ENCODE measurements at places on chromosomes 4 and X.
A peak's percentile ranks its signal among the peaks of the same experiment; 100 is the strongest.

- no peak for DNase-seq
These were observed 185.0 kb upstream of the FAM241A start for GRCh38 chr4:111960241-111960667.

- no peak for DNase-seq
These were observed 1.1 kb downstream of the PCYT1B start for GRCh38 chrX:24646006-24646405.

- DNase-seq = no peak
These were observed 19.4 kb upstream of the YTHDC1 start for GRCh38 chr4:68369142-68369805.

- no peak for DNase-seq
These were observed 5.9 kb downstream of the H2BW2 start for GRCh38 chrX:104045642-104046041.

DNA sequence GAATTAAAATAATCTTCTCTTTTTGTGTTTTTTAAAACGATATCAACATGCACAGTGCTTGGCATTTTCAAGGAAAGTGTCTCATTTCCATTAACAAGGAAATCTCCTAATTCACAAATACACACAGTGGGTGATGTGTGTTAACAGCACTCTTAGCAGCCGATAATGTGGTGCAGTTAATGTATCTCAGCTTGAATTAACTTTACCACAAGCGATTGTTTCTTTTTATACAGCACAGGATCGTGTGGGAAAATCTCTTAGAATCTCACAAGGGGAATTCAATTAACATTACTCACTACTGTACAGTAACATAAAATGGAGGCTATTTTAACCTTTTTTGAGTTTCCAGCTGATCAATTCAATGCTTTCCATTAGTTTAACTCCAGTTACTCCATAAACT is 1841.9 kb downstream of the STIM2 start:
- no peak for DNase-seq

DNA sequence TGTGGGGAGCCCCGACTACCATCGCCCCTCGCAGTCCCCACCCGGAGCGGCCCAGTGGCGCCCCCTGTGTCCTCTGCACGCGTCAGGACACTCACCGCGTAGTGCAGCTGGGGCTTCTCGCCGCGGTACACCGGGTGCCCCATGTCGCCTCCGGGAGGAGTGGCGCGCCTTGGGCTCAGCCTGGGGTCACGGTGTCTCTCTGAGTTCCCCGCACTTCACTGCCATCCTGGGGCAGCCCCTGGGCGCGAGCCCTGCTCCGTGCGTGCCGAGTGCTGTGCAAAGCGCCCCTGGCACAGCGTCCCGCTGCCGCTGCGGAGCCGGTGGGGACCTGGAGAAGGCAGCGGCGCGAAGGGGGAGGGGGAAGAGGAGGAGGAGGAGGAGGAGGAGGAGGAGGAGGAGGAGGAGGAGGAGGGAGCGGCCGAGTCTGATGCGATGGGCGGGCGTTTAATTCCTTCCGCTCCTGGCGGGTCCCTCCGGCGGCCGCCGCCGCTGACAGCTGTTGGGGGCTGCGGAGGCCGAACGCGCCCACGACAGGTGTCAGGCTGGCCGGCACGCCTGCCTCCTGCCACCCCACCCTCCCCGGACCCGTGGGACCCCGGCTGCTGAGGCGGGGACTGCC is 134.3 kb downstream of the AMELX start:
- peak; percentile 76 for DNase-seq

GRCh38 chr4:89427782-89428181 is 120.2 kb upstream of the GPRIN3 start:
- no peak for DNase-seq

DNA sequence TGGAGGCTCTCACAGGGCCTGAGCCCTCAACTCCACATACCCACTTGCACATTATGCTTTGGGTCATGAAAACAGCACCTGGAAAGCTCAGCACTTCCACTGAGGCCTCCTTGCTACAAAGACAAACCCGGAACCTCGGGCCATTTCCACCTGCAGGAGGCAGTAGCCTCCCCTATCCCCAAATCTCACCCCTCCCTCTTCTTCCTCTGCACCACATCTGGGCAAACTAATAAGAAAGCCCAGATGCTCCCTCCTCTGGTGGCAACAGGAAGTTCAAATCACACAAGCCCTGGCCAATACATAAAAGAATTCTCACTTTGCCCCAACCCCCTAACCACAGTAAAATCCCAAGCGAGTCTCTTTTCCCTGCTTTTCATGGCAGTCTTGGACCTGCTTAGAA is 136.4 kb downstream of the MAPK10 start:
- no peak for DNase-seq

GRCh38 chr4:32032136-32032672 is 1312.0 kb downstream of the PCDH7 start:
- no peak for DNase-seq

- DNase-seq = no peak
These were observed 404.5 kb downstream of the GBA3 start for GRCh38 chr4:23097251-23097650.

DNA sequence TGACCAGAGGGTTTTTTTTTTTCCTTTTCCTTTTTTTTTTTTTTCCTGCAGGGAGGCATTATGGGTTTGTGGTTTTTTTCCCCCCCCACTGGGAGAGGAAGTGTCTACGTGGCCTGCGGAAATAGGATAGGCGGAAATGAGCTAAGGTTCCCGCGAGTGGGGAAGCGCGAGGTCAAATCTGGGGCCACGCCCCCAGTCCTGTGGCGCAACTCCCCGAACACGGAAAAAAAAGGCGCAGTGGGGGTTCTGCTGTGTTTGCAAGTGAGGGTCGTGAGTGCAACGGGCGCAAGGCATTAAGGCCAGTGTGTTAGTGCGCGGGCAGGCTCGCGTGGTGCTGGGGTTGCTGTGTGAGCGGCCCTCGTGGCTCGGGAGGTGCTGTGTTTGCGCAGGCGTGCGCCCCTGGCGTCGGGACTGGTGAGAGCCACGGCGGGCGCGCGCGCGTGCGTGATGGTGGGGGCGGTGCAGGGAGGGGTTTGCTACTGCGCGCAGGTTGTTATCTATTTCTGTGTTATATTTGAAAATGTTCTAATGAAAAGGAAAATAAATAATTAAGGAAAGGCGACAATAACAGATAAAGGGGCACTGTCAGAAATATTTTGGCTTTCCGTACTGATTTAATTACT is 685 bp upstream of the MORF4L2 start:
- peak; percentile 89 for DNase-seq

GRCh38 chr4:101348367-101348827 is 1.1 kb upstream of the PPP3CA start:
- DNase-seq = no peak

DNA sequence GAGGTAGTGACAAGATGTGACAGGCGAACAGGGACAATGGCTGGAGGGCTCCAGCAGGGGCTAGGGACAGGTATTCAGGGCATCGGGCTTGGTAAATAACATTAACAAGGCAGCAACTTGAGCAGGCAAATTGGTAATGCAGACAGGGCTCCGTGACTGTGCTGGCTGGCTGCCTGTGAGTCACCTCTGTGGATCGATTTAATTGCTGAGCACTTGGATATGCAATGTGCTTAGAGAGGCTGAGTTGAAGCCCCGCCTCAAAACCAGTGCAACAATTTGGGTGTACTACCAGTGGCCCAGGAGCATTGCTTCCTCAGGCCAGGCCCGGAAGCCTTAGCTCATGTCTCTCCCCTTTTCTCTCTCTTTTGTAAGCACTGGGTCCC is 19.5 kb downstream of the CNGA2 start:
- DNase-seq = no peak

DNA sequence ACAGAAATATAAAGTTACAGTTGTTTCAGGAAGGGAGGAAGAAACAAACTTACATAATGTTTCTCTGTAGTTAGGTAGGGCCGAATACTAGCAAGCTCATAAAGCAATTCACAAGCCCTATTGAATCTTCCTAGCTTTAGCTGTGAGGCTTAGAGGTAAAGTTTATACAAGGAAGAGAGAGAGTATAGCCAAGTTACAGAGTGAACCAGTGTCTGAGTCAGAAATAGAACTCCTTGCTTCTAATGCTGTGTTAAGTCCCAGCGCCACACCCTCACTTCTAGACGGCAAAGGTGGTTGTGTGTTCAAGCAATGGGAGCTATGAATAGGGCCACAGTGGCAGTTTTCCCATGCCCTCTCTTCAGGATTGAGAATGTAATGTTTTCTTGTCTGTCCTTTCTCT is 6.1 kb downstream of the LPAR4 start:
- DNase-seq = no peak

- no peak for DNase-seq
These were observed 33.7 kb downstream of the NOP14 start for GRCh38 chr4:2929469-2929868.

GRCh38 chr4:135532132-135532531 is 1330.5 kb upstream of the PABPC4L start:
- DNase-seq = no peak

DNA sequence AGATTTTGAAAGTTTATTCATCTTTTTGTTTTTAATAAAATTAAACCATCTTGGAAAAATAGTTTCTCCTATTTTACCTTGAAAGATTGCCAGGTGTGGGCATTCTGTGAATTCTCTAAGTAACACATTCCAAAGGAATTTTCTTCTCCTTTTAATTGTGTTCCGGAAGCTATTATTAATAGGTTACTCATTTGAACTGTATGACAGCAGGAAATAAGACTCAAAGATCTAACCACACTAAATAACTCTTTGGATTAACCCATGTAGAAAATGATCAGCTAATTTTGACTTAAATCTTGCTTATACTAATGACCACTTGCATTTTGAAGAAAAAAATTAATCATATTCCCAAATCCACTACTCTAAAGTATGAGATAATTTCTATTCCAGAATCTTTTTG is 17.6 kb upstream of the CCNI start:
- no peak for DNase-seq

GRCh38 chrX:77167993-77168392 is 279.2 kb upstream of the FGF16 start:
- DNase-seq = no peak

GRCh38 chr4:145882604-145883003 is 56.0 kb downstream of the ZNF827 start:
- DNase-seq = peak; percentile 75

- no peak for DNase-seq
These were observed 646.9 kb downstream of the STPG2 start for GRCh38 chr4:97496298-97496873.

DNA sequence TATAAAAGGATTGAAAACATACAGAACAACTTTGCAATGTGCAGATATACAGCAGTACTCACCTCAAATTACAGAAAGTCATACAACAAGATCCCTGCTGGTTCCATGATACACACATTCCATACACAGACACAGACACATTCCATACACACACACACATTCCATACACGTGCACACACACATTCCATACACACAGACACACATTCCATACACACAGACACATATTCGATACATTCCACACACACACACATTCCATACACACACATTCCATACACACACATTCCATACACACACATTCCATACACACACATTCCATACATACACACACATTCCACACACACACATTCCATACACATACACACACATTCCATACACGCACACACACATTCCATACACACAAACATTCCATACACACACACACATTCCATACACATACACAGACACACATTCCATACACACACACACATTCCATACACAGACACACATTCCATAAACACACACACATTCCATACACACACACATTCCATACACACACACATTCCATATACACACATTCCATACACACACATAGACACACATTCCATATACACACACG is 13.7 kb downstream of the LINC00632 start:
- no peak for DNase-seq
